ENCODE measurements at places on chromosomes 5 and 9.

- DNase-seq = no peak
Observed at GRCh38 chr9:23741351-23741750, 84.7 kb downstream of the ELAVL2 start.

- no peak for DNase-seq
Observed at GRCh38 chr9:129640871-129641749, 841 bp downstream of the ASB6 start.

GRCh38 chr5:163377982-163378381, 59.4 kb upstream of the CCNG1 start:
- DNase-seq = no peak

DNA sequence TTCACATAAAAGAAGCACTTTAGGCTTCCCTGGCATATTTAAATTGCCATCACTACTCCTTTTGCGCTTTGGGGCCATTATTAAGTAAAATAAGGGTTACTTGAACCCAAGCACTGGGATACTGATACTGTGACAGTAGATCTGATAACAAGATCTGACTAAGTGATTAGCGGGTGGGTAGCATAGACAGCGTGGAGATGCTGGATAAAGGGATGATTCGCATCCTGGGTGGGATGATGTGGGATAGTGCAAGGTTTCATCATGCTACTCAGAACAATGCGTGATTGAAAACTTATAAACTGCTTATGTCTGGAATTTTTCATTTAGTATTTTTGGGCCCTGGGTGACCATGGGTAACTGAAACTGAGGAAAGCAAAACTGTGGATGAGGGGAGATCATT, 75.1 kb downstream of the PTTG1 start:
- no peak for DNase-seq

Measured in posterior cingulate gyrus (tissue), 11 donors.